ENCODE measurements at places on chromosomes 13 and 19.

DNA sequence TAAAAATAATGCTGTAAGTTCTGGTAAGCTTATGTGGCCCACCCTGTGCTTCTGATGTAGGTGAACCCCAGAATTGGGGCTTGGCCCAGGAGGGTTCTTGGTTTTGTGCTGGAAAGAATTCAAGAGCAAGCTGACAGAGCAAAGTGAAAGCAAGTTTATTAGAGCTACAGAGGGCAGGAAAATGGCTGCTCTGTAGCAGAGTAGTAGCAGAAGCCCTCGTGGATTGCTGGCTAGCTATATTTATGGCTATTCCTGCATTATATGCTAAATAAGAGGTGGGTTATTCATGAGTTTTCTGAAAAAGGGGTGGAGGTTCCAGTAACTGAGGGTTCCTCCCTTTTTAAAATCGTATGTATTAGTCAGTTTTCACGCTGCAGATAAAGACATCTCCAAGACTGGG lies 20.6 kb upstream of the ZNF599 start:
- DNase-seq: no peak

DNA sequence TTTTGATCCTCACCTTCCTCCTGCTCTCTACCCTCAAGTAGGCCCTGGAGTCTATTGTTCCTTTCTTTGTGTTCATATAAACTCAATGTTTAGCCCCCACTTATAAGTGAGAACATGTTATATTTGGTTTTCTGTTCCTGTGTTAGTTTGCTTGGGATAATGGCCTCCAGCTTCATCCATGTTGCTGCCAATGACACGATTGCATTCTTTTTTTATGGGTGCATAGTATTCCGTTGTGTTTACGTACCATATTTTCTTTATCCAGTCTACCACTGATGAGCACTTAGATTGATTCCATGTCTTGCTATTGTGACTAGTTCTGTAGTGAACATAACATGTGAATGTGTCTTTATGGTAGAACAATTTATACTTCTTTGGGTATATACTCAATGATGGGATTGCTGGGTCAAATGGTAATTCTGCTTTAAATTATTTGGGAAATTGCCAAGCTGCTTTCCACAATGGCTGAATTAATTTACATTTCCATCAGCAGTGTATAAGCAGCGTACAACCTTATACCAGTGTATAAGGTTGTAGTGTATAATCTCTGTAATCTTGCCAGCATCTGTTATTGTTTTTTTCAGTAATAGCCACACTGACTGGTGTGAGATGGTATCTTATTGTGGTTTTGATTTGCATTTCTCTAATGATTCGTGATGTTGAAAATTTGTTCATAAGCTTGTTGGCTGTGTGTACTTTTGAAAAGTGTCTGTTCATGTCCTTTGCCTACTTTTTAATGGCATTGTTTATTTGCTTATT lies 288.9 kb downstream of the KCNRG start:
- no peak for DNase-seq

DNA sequence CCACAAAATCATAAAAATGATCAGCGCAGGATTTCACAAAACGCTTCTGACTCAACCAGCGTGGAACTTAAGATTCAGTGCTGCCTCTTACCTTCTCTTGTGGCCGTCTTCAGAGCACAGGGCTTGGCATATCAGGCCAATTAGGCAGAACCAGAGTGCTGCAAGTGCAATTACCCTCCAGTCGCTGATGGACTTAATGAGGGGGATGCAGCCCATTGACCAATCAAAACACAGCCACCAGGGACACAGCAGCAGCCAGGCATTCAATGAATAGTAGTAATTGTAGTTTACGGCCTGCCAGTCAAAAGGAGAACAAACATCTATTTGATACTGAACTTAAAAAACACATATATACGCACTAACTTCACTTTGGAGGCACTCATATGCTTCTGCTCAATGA lies 38.2 kb downstream of the TMTC4 start:
- DNase-seq: no peak

- DNase-seq: peak; percentile 37
These were observed 10.3 kb upstream of the DACH1 start for GRCh38 chr13:71877256-71877653.

GRCh38 chr13:32278426-32278825 lies 36.7 kb downstream of the ZAR1L start:
- no peak for DNase-seq

DNA sequence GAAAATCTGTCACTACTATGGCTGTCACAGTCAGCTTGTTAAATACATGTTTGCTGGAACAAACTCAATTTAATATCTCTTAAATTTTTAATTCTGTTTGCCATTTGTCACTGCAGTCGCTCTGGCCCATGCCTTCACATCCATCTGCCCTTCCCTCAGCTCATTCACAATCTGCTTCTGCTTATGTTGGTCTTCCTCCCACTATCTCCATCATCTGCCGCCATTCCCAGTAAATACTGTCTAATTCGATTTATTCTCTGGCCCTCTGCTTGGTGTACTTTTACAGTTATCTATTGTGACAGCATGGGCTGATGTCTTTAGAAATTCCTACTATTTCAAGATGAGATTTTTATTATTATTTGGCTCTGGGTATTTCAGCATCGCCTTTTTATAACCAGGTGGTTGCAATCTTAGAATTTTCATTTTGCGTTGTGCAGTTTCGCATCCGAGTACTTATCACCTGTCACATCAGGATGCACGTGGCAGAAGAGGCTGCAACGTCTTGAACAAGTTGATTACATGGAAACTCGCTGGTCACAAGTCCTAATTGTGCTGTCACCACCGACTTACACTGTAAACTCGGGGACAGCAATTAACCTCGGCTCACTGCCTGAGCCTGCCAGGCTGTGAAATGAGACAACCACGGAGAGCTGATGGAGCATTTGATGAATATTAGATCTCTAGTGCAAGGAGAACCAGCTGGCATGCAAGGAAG lies 158.4 kb downstream of the MYO16 start:
- DNase-seq: no peak

DNA sequence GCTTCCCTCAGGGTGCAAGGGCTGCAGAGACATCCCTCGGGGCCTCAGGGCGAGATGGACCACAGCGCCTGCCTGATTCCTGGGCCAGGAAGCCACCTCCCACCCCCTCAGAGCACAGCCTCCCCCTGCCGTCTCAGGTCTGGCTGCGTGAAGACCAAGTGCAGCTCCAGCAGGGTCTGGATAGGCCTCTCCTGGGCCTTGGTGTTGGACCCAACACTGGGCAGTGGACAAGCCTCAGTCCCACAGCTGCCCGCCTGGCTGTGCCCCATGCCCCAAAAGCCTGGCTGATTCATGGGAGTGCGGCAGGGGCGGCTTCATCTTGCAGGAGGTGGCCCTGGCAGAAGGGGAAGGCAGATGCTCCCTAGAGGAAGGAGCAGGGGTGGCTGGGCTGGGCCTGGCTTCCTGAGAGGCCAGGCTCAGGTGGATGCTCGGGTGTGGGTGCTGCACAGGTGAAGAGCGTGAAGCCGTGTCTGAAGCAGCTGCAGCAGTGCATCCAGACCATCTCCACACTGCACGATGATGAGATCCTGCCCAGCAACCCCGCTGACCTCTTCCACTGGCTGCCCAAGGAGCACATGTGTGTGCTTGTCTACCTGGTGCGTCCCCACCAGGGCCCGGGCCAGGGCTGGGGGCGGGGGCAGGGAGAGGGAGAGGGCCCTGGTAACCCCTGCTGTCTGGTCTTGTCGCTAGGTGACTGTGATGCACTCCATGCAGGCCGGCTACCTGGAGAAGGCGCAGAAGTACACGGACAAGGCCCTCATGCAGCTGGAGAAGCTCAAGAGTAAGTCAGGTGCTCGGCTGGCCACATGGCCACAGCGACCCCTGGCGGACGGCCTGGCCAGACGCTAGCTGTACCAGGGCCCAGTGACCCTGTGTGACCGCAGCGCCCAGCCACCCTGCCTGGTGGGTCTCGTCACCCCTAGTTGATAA lies 21.7 kb downstream of the MAU2 start:
- DNase-seq: peak; percentile 78

DNA sequence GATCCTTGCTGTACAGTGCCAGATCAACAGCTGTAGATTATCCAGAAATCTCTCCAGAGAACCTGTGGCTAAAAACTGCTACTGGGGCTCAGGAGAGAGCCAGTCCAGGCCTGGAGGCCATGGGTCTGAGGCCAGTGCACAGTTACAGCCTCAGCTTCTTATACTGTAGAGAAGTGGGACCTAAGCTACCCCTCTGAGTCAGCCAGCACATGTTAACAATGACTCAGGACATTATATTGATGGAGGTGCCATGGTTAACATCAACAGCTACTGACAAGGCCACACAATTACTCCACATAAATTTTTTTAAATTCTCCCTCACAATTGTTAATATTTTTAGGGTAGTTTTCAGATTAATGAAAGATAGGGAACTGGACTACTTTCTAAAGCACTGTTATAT lies 138.5 kb downstream of the RBM26 start:
- no peak for DNase-seq

GRCh38 chr19:36060430-36060829 lies 5.7 kb downstream of the WDR62 start:
- peak; percentile 54 for DNase-seq

DNA sequence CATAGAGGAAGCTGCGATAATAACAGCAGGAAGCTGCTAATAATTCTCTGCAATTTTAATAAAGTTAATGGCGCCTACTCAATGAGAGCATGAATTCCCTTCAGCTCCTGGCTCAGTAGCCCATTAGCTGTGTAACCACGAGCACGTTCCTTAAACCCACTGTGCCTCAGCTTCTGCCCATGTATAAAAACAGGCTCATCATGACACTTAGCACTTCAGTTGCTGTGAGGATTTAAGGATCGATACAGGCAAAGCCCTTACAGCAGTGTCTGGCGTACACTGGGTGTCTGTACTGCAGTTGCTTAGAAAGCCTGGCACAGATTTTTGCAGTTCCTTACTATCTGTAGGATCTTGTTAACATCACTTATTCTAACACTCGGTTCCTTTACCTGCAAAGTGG lies 673.4 kb upstream of the ARGLU1 start:
- DNase-seq: no peak

GRCh38 chr19:18611327-18612050 lies 1.2 kb upstream of the TMEM59L start:
- DNase-seq: peak; percentile 67

GRCh38 chr13:43370842-43371241 lies 347.5 kb downstream of the DNAJC15 start:
- DNase-seq: no peak

DNA sequence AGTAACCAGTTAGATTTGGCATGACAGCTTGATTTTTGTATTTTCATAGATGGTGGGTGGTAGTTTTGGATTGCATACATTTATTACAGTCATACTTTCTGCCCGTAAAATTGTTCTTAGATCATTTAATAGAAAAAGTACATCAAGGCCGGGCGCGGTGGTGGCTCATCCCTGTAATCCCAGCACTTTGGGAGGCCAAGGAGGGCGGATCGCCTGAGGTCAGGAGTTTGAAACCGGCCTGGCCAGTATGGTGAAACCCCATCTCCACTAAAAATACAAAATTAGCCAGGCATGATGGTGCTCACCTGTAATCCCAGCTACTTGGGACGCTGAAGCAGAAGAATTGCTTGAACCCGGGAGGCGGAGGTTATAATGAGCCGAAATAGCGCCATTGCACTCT lies 55.0 kb upstream of the UBE2L5 start:
- DNase-seq: no peak

DNA sequence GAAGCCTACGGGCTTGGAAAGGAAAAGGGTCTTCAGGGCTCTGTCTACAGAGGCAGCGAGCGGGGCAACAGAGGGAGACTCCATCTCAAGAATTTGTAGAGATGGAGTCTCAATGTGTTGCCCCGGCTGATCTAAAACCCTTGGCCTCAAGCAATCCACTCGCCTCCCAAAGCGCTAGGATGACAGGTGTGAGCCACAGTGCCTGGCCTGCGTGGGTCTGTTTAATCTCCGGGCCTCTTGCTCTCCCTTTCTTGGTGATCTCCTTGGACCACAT lies 8.1 kb downstream of the RPS9 start:
- DNase-seq: no peak

DNA sequence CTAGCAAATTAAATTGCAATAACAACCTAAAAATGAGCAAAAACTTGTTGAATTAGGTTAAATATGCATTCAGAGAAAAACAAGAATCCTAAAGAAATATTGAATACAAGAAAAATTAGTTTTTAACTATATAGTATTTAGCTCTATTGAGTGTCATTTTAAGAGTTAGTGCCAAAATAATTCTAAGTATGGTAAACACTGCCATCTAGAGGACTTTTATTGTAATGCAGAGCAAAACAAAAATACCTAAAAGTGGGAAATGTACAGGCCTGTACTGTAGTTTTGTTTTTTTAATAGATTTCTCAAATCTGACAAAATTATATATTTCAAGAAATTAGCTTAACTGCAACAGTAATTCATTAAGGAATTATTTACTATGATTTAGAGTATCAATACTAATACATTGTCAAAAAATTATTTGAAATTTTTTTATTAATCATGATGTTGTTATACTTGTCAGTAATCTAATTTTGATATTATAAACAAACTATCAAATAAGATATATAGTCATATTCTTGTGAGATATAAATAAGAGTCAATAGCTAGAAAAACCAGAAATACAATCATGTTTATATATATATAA lies 8.2 kb upstream of the PCDH9 start:
- no peak for DNase-seq

DNA sequence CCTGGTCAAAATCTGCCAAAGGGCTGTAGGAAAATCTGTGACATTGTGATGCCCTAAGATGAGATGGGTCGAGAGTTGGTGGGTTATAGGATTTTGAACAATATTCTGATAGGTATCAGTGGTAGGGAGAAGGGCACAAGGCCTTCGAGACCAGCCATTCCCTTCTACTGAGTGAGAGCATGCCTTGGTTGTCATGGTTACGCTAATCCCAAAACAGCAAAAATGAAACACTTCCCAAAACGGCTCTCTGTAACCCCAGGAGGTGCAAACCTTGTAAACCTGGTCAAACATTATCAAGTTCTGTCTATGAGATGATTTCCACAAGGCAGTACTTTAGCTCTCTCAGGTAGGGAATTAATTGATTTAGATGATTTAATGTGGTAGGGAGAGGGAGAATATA lies 158.7 kb upstream of the RNF113B start:
- no peak for DNase-seq

- peak; percentile 46 for DNase-seq
These were observed 62.3 kb downstream of the CCDC70 start for GRCh38 chr13:51923983-51924539.

GRCh38 chr19:3356805-3357204 lies 9.6 kb upstream of the NFIC start:
- no peak for DNase-seq

DNA sequence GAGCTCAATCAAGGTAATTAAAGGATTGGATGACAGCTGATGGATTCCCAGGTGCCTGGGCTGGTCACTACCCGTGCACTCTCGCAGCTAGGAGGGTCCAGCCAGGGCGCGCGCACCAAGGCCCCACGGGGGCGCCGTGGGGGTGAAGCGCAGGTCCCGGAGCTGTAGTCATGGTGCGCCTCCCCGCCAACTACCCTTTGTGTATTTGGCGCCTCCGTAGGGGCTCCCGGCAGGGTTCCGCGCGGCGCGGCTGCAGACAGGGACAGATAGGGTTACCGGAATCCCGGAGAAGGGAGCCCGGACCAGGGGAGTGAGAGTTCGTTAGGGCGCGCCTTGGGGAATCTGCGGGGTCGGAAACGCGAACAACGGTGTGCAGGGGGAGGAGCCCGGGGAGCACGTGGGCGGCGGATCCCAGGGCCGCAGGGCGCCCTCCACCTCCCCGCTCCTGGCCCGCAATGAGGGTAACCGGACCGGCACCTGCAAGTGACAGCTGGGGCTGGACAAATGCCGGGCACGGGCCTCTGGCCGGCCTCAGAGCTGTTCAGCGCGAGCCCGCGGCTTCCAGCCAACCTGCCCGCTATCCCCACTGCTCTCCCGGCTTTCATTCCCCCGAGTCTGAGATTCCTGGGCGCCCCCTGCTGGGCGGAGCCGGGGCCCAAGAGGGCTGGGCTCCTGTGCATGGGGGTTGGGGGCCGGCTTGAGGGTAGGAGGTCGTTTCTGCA lies 3.4 kb upstream of the PRAM1 start:
- DNase-seq: peak; percentile 86

- DNase-seq: no peak
These were observed 5.8 kb upstream of the POMP start for GRCh38 chr13:28653111-28653510.
